Stimulated activated effector memory CD8-positive, alpha-beta T cell treated with anti-CD3 and anti-CD28 coated beads, Interleukin-12 subunit alpha, Interleukin-12 subunit beta, amount 100 ng/mL, for 72 hours (primary cell): ENCODE measurements at places on chromosomes 5 and 9.

DNA sequence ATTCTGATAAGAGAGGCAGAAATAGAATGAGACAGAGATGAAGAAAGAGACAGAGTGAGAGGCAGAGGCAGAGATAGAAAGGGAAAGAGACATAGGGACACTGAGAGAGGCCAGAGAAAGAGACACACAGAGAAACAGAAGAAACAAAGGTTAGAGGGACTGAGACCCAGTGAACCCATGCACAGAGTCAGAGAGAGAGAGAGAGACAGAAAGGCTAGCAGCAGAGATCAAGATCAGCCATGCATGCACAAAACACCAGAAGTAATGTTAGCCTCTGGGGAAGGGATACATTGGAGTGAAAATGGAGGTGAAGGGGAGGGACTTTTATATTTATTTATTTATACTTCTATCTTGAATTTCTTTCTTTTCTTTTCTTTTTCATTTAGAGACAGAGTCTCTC is 14.1 kb upstream of the SPARC start:
- no peak for DNase-seq

GRCh38 chr9:6673326-6674025 is 27.9 kb upstream of the GLDC start:
- no peak for DNase-seq

GRCh38 chr5:98794414-98795080 is 21.1 kb downstream of the RGMB start:
- DNase-seq = no peak

GRCh38 chr5:69075522-69076179 is 18.2 kb upstream of the SLC30A5 start:
- no peak for DNase-seq

GRCh38 chr5:100761192-100761591 is 141.9 kb downstream of the ST8SIA4 start:
- DNase-seq = no peak

DNA sequence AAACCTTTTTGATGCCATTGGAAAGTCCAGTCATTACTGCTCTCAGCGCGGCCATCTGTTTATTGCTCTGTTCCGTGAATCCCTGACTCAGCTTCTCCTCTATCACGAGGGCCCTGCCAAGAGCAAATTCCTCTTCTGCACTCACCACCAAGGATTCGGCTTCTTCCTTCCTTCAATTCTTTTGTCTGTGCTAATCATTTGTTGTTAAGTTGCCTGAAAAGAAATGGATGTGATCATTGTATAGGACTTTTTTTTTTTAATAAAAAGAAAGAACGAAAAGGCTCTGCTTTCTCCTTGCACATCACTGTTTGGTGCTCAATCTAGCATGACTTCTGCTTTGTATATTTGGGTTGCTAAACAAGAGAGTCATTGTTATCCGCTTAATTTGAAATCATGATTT is 128.7 kb upstream of the PIK3R1 start:
- no peak for DNase-seq

- no peak for DNase-seq
Measured at GRCh38 chr5:125181159-125181558, 434.7 kb upstream of the ZNF608 start.
